Non-pigmented ciliary epithelial cell (primary cell): ENCODE measurements at places on chromosomes 5 and 9.

DNA sequence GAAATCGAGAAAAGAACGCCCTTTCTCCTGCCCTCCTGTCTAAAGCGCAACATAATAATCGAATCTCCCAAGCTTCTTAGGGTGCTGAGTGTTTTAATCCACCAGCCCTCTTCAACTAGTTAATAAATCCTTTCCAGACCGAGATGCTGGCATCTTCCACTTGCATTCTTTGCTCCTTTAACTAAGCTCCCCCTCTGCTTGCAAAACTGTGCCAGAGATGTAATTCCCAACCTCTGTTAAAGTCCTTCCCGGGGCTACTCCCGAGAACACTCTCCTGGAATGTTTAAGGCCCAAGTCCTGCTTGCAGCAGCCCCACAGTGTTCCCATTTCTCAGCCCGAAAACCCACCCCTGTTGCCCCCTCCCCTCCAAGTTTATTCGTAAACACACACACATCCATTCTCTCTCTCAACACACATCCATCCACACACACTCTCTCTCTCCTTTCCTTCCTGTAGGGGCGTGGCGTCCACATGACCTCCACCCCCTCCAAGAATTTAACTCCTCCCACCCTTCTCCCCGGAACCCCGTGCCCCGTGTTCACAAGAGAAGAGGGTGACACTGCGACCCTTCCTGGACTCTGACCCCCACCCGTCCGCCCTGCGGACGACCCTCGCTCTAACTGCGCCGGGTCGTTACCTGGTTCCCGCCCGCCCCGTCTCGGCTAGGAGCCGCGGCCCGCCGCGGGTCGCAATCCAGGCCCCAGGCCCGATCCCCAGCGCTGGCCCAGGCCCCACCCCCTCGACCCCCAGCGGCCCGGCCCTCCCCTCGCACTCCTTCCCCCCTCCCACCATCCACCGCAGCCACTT is 7.0 kb upstream of the MGAT1 start:
- no peak for DNase-seq

DNA sequence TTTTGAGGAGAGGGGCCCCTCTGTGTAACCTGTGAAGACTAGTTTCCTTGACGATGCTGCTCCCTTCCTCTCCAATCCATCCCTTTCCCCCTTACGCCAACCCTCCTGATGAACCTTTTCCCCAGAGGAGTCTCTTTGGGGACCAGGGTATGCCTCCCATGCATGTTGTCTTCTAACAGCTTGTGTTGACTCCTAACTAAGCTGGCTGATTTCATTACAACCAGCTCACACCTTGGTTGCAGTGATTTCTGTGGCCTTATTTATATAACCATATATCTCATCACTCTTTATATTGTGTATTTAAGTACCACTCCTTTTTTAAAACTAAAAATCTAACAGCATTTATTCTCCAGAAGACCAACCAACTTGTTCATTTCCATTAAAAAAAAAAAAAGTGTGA is 42.5 kb downstream of the SFXN1 start:
- no peak for DNase-seq

GRCh38 chr5:97355775-97356174 is 172.7 kb upstream of the RIOK2 start:
- DNase-seq = no peak

- DNase-seq = no peak
Measured at GRCh38 chr5:33341351-33341750, 99.4 kb upstream of the TARS1 start.

- DNase-seq = no peak
Measured at GRCh38 chr9:135478829-135479468, 633 bp upstream of the PPP1R26 start.

- no peak for DNase-seq
Measured at GRCh38 chr5:89866410-89866809, 543.1 kb downstream of the CETN3 start.

GRCh38 chr9:8904771-8905515 is 1105.4 kb upstream of the DMAC1 start:
- DNase-seq = no peak

GRCh38 chr5:56494300-56494731 is 261.2 kb upstream of the ANKRD55 start:
- no peak for DNase-seq
